Cerebellar cortex (tissue), 1 donor: ENCODE measurements at places on chromosomes 4 and X.

- no peak for DNase-seq
Measured at GRCh38 chr4:72641611-72642010, 72.6 kb upstream of the ADAMTS3 start.

DNA sequence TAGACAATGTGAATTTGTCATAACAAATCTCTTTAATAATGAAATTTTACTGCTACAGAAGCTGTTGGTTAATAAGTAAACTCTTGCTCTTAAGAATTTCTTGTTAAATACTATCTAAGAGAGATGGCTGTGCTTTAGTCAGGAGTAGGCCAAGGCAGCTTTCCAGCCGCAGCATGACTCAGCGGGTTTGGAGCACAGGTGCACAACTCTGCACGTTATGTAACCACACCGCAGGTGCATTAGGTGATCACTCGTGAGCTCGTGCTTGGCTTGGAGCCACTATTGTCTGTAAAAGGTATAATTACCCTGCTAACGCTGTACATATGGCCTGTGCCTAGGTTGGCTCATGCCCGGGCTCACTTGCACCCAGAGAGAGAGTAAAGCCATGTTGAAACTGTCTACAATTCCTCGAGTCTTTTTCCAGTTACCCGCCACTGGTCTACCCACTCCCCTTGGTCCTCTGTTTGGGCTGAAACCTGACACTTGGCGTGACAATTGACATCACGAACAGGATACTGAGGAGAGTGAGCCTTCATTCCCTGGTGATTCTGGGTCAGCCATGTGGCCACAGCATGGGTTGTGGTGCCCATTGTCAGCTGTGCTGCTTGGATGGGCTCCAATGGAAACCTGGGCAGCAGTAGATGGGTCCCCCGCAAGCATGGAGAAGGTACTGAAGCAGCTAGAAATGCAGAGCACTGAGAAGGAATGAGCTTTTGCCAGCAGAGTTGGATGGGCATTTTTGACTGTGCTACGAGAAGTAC, 18.4 kb upstream of the ANAPC4 start:
- no peak for DNase-seq

DNA sequence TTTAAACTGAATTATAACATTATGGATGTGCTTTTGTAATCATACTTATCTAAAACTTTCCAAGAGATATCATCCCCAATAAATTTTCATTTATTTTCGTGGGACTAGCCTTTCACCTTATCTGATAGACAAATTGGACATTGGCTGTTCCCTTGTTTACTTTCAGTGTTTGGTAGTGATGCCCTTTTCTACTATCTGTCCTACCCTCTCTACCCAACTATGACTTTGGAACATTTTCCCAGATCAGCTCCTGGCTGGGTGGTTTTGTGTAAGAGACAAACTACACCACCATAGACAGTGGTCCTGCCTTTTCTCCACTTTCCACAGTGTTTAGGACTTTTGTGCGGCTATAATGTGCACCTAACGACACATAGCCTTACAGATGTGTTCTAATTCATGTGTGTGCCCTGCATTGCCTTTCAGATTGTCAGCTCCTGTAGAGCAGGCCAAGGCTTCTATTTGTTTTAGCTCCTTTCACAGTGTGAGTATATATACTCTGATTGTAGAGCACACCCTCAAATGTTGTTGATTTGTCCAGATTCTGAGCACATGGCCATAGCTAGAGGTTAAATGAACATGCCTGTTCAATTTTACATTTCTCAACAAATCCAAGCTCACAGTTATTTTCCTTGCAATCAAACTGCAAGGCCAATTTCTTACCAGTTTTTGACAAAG, 63.0 kb upstream of the TRPC5OS start:
- no peak for DNase-seq

- no peak for DNase-seq
Measured at GRCh38 chr4:1813231-1813630, 20.1 kb downstream of the FGFR3 start.

GRCh38 chr4:184447664-184448063, 26.7 kb downstream of the IRF2 start:
- no peak for DNase-seq

DNA sequence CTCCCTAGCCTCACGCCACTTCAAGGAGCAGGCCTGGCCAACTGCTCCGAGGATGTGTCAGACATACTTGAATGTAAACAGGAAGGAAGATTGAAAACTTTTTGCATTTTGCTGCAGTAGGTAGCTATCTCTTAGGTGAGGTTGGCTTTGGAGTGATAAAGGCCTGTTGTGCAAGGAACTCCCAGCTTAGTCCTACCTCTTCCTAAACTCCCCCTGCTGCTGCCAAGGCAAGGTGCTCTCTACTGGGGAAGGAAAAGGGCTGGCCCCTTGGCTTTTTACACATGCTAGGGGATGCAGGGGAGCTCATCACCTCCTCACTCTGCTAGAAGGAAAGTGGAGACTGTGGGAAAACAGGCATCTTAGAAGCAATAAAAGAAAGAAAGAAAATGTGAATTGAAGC, 10.7 kb upstream of the BRS3 start:
- DNase-seq: no peak

DNA sequence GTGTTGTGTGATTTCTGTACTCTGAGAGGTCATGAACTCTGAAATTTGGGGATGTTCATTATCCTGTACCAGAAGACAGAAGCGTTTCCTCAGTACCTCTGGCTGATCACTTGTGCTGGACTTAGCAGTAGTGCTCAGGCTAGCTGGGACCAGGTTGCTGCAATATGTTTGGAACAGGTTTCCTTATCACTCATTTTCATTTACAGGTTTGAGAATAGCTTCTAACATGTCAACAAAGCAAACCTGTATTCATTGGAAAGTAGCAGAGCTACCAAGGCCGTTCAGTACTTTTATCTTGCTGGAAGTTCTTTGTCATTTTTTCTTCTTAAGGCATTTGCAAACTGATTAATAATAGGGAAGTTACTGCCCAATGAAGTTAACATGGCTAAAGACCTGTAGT, 242.9 kb upstream of the ANKRD50 start:
- no peak for DNase-seq

DNA sequence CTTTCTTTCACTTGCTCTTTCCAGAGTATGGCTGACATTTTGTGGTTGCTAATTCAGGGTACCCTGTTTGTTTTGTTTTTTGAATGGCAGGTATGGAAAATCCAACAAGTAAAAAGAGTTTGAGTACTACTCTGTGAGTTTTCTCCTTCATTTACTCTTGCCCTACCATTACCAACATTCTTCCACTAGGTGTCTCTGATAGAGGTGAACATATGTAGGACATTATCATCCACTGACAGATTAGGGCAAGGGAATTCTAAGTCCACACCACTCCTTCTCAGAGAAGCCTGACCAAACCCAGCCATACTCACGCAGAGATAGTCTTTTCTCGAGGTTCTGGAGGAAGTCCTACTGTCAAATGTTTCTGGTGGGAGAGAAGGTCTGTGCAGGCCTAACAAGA, 36.7 kb upstream of the HDAC8 start:
- no peak for DNase-seq

- DNase-seq: no peak
Measured at GRCh38 chrX:16993791-16994318, 47.4 kb downstream of the REPS2 start.

- no peak for DNase-seq
Measured at GRCh38 chr4:12165616-12166015, 736.9 kb upstream of the HS3ST1 start.

GRCh38 chr4:37268319-37268718, 23.8 kb downstream of the NWD2 start:
- no peak for DNase-seq

- no peak for DNase-seq
Measured at GRCh38 chr4:8324640-8325239, 55.2 kb downstream of the HTRA3 start.

- peak; percentile 54 for DNase-seq
Measured at GRCh38 chr4:112321776-112322684, 24.9 kb downstream of the ALPK1 start.

DNA sequence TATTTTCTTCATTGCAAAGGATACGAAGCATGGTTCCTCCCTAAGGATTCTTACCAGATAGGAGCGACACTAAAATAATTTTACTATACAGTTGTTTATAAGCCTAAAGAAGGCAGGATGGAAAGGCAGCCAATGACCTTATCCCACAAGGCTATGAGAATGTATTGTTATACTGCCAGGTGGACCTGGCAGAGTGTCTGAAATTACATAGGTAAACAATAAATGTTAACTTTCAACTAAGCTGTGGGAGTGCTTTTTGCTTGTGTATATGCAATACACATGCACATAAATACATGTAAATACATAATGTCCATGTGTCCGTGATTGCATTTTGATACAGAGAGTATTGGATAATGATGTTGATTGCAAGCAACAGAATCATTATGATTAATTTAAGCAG, 850.6 kb downstream of the CENPC start:
- DNase-seq: no peak

DNA sequence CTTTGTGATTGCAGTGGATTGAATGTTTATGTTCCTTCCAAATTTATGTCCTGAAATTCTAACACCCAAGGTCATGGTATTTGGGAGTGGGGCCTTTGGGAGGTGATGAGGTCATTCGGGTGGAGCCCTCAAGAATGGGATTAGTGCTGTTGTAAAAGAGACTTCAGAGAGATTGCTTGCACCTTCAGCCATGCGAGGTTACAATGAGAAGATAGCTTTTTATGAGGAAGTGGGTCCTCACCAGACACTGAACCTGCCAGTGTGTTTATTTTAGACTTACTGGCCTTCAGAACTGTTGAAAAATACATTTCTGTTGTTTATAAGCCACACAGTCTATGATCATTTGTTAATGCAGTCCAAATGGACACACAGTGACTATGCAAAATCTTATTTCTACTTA, 161.0 kb upstream of the GPRIN3 start:
- no peak for DNase-seq

DNA sequence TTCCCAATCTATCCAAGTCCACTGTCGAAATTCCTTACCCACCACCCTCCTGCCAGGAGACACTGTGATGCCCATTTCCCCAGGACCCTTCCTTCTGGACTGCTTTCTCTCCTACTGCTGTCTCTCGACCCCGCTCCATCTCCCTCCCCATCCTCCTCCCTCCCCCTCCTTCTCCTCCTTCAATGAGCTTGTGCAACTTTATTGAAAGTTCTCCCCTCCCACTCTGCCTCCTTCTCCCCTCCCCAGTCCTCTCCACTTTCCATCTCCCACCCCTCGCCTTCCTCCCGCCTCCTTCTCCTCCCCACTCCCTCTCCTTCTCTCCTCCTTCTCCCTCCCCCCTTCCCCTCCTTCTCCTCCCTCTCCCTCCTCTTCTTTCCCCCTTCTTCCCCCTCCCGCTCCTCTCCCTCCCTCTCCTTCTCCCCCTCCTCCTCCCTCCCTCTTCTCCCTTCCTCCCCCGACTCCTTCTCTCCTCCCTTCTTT, 116.6 kb upstream of the FAT1 start:
- DNase-seq: no peak

GRCh38 chr4:160846121-160846520, 1317.7 kb downstream of the FSTL5 start:
- no peak for DNase-seq

- DNase-seq: no peak
Measured at GRCh38 chrX:9665113-9665512, 100.5 kb downstream of the GPR143 start.

- no peak for DNase-seq
Measured at GRCh38 chrX:141969706-141970105, 66.0 kb downstream of the MAGEC1 start.

DNA sequence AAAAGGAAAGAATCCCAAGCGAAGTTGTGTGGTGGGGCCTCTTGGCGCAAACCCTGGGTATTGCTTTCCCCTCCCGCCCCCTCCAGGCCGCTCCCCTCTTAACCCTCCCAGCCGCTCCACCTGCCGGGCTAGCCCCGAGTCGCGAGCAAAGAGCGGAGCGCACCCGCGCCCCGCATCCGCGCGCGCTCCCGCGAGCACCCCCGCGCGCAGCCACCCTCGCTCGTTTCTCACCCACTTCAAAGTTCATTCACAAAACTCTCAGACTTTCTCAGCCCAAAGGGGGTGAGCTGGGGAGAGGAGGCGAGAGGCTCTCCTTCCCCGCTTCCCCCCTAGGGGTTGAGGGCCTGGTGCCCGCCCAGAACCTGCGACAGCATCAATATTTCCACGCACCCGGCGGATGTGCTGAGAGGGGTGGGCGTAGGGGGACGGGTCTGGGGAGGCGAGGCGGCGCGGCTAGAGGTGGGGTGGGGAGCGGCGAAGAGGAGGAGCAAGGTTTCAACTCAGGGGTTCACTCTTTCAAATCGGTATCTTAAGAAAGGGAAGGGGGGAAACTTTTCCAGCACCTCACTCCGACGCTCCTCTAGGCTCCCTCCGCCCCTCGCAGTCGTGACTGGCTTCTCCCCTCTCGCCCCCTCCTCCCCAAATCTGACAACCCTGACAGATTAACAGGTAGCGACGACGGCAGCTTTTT, 1.8 kb downstream of the MAML3 start:
- no peak for DNase-seq

DNA sequence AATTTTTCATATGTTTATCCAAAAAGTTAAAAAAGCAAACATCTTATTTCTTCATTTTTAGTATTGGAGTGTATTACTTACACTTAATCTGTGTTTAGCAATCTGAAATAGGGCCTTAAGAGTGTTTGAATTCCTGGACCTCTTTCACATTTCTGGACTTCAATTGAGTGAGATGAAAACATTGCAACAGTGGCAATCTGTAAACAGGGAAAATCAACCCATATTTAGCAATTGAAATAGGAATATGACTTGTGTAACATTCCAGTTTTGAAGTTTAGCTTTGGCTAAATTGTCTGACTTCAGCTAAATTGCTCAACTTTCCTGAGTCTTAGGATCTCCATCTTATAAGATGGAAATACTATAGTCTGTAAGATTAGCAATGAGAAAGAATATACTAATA, 34.6 kb upstream of the FHL1 start:
- DNase-seq: no peak

GRCh38 chr4:175418516-175418915, 393.5 kb downstream of the GPM6A start:
- DNase-seq: no peak

GRCh38 chr4:155667568-155668511, 1.2 kb downstream of the GUCY1A1 start:
- DNase-seq: peak; percentile 27

DNA sequence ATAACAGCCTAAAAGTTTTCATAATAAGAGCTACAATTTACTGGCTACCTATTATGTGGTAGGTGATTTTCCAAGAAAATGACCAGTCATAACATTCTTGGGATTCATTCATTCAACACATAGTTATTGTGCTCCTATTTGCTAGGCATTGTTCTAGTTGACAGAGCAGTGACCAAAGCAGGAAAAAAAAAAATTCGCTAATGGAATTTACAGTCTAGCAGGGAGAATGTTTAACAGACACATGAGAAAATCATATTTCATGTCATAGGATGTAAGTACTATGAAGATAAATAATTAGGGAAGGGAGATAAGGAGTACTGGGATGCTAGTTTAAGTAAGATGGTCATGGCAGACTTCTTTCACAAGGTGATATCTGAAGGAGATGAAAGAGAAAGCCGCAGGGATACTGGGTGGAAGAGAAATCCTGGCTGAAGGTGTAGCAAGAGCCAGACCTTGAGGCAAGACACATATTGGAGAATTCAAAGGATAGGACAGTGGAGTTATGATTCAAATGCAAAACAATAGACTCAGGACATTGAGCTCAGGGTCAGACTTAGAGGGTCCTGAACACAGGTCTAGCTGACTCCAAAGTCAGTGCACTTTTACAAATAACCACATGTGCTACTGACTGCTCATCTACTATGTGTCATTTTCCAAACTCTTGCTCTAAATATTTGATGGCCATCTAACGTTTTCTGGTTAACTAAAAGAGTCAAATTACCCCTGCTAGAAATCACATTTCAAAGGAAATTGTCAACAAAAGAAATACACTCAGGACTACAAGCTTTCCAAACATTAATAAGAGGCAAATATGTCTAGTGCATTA, 20.4 kb downstream of the SPCS3 start:
- DNase-seq: peak; percentile 25
